ENCODE measurements at places on chromosomes 3 and 15. TPM values are rescaled to one million over a fixed set of nuclear protein-coding genes. Genes with fewer than 3 reads are reported as not detected.

The SLCO3A1 gene
- 0.38 TPM for total RNA-seq

The THAP10 gene
- total RNA-seq = 2.0 TPM

The TOMM70 gene
- 50.7 TPM for total RNA-seq

The KCNH8 gene
- not detected for total RNA-seq

The SH2D7 gene
- total RNA-seq = not detected

The ZMYND10 gene
- 1.5 TPM for total RNA-seq

GRCh38 chr3:128714887-128715491, 11.0 kb upstream of the RAB7A start:
- H3K4me1 ChIP-seq = no peaks in the 10 kb centered on the region
- no peak overlapping the region for H3K4me3 ChIP-seq
- no peak for DNase-seq
- H3K27me3 ChIP-seq = peaks cover 4% of the 10 kb centered on the region
- no peaks in the 10 kb centered on the region for H3K36me3 ChIP-seq

GRCh38 chr3:22490747-22491146, 712.4 kb upstream of the UBE2E2 start:
- no peak overlapping the region for H3K4me3 ChIP-seq
- H3K36me3 ChIP-seq = no peaks in the 10 kb centered on the region
- H3K27ac ChIP-seq = no peak overlapping the region
- H3K27me3 ChIP-seq = no peaks in the 10 kb centered on the region
- no peak for DNase-seq

DNA sequence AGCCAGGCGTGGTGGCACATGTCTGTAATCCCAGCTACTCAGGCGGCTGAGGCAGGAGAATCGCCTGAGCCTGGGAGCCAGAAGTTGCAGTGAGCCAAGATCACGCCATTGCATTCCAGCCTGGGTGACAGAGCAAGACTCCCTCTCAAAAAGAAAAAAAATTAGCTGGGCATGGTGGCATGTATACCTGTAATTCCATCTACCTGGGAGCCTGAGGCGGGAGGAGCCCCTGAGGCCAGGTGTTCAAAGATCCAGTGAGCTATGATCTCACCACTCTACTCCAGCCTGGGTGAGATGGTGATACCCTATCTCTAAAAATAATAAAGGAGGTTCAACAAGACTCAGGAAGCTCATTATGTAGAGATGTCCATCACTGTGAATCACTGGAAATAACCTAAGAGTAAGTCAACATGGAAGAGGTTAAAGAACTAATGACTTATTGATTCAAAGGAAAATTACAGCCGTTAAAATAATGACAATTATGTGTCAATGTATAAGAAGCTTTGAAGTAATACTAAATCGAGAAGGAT, 19.8 kb upstream of the RAB7A start:
- H3K4me3 ChIP-seq = no peak overlapping the region
- no peaks in the 10 kb centered on the region for H3K36me3 ChIP-seq
- no peak overlapping the region for H3K27ac ChIP-seq
- DNase-seq = no peak
- no peaks in the 10 kb centered on the region for H3K27me3 ChIP-seq

- 0 out of 2 replicates have a peak, but pooled peaks cover 4% of the 10 kb centered on the region for H3K27me3 ChIP-seq
- no peak overlapping the region for H3K4me3 ChIP-seq
- peak; percentile 51 for DNase-seq
- no peak overlapping the region for H3K27ac ChIP-seq
- H3K36me3 ChIP-seq = no peaks in the 10 kb centered on the region
These were observed 94.1 kb downstream of the FAM43A start for GRCh38 chr3:194779729-194780224.

Data from GM23248 (cell line).